T-helper 1 cell (primary cell): ENCODE measurements at places on chromosomes 7 and 10.

DNA sequence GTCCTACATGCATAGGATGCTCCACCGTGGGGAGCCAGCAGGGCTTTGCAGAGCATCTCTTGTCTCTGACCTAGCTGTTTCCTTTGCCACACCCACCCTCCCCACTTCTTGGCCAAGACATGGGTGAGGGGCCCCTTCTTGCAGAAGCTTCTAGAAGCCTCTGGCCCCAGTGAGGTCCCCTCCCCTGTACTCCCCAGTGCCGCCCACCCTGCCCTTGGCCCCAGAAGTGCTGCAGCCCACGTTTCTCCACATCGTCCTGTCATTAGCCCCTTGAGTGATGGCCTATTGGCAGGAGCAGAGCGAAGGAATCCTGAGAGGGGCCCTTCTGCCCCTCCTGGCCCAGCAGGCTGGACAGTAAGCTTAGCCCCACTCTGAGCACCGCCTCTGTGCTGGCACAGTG is 43.7 kb downstream of the ALOX5 start:
- DNase-seq: no peak

GRCh38 chr10:4109469-4109868 is 324.5 kb upstream of the KLF6 start:
- DNase-seq: no peak

DNA sequence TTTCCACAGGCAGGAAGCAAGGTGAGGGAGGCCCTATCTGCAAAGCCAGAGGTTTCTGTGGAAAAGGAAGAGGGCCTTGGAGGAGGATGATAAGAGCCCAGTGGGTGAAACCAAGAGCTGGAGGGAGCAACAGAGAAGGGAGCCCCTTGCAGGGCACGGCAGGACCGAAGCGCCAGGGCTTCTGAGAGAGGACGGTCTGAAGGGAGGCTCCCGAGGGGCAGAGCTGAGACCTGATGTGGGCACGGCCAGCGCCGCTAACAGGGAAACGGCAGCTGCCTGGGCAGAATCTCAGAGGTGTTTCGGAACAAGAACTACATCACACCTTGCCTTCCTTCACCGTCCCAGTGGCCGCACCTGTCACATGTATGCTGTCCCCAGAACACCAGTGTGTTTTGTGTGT is 144.3 kb upstream of the ADARB2 start:
- no peak for DNase-seq

GRCh38 chr10:44161184-44161583 is 223.7 kb downstream of the CXCL12 start:
- DNase-seq: no peak

DNA sequence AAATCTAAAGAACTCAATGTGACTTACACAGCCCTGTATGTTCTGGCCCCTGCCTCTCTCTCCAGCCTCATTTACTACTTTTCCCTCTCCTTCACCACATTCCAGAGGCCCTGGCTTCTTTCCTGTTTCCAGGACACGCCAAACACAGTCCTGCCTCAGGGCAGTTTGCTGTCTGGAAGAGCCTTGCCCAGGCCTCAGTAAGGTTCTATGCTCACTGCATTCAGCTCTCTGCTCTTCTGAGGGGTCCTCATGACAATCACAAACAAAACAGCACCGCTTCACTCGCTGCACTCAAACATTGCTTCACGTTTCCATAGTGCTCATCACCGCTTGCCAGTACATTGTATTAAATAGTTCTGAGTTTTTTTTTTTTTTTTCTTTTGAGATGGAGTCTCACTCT is 35.1 kb upstream of the GARS1 start:
- DNase-seq: no peak

DNA sequence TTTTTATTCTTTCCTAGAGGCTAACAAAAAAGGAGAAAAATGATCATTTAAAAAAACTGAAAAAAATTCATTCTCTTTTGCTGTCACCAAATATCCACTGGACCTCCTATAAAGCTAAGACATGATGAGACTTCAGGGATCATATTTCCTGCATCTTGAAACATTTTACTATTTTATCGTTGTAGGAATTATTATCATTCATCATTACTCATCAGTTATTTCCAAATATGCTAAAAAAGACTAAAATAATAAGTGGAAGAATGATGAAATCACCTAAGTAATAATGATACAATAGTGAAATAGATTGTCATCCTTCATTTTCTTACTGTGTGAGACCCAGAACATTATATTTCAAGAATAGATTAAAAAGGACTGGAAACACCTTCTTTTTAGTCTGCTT is 28.3 kb downstream of the TAF3 start:
- no peak for DNase-seq

GRCh38 chr10:26085549-26085948 is 131.0 kb upstream of the GAD2 start:
- no peak for DNase-seq

GRCh38 chr10:84012831-84013458 is 126.4 kb upstream of the GHITM start:
- DNase-seq: no peak

GRCh38 chr10:100661520-100661919 is 83.9 kb upstream of the PAX2 start:
- DNase-seq: no peak

- DNase-seq: no peak
Measured at GRCh38 chr7:73920406-73921134, 59.6 kb downstream of the TMEM270 start.

- DNase-seq: no peak
Measured at GRCh38 chr10:121572859-121573537, 25.2 kb downstream of the FGFR2 start.

- DNase-seq: no peak
Measured at GRCh38 chr10:112497347-112497950, 50.4 kb downstream of the VTI1A start.

DNA sequence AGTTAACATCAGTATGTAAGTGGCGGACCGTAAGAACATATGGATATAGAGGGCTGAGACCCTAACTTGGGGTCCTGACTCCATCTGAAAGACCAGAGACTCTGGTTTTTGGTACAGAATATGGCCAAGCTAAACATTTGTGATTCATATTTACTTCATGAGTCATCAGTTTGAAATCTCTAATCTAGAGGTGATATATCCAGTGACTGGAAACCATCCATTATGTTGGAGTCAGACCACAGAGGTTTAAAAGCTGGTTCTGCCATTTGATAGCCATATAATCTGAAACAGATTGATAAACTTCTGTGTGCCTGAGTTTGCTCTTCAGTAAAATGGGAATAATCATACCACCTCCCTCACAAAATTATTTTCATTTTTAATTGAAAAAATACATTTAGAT is 505.3 kb downstream of the SORCS3 start:
- DNase-seq: no peak

GRCh38 chr7:74526780-74527179 is 73.1 kb downstream of the GTF2IRD1 start:
- DNase-seq: no peak
